ENCODE measurements at places on chromosomes 3 and 15. TPM values are rescaled to one million over a fixed set of nuclear protein-coding genes. Genes with fewer than 3 reads are reported as not detected.
A peak's percentile ranks its signal among the peaks of the same experiment; 100 is the strongest.

GRCh38 chr3:10378742-10379141 lies 57.8 kb upstream of the SEC13 start:
- no peak for DNase-seq

The SH2D7 gene
- not detected for total RNA-seq

GRCh38 chr3:53402326-53402725 lies 55.0 kb upstream of the DCP1A start:
- no peak for DNase-seq

- DNase-seq: peak; percentile 33
Observed at GRCh38 chr3:94285872-94286271, 223.0 kb downstream of the NSUN3 start.

GRCh38 chr3:72109327-72110259 lies 324.6 kb upstream of the PROK2 start:
- no peak for DNase-seq

- DNase-seq: no peak
Observed at GRCh38 chr15:66102563-66103292, 150.8 kb downstream of the MEGF11 start.

DNA sequence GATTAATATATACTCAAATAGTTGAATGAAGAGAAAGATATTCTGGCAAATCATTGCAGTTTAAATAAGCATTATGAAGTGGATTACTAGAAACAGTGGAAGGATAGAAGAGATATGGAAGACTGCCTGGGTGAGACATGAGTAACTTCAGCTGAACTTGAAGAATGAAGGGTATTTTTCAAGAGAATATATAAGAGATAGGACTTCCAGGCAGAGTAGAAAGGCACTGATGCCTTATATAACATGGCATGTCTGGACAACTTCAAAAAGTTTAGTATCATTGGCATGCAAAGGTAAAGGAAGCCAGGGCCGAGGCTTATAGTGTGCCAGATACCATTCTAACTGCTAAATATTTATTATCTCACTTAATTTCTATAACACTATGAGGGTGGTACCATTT lies 126.5 kb upstream of the SLC7A14 start:
- DNase-seq: peak; percentile 69

DNA sequence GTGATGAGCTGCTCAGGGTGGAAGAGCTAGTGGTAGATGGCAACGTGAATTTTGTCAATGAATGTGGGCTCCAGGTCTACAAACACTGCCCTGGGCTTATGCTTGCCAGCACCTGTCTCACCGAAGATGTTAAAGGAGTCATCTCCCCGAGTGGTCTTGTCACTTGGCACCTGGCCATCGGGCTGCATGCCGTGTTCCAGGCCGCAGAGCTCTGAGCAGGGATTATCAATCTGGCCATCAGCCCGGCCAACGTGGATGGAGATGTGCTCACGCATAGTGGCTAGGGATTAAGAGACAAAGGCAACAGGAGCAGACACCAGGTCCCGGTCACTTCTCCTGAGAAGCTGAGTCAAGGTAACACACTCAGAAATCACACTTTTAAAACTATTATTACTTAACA lies 54.8 kb upstream of the ACTC1 start:
- no peak for DNase-seq

The SGO1 gene
- under 0.01 TPM for total RNA-seq

DNA sequence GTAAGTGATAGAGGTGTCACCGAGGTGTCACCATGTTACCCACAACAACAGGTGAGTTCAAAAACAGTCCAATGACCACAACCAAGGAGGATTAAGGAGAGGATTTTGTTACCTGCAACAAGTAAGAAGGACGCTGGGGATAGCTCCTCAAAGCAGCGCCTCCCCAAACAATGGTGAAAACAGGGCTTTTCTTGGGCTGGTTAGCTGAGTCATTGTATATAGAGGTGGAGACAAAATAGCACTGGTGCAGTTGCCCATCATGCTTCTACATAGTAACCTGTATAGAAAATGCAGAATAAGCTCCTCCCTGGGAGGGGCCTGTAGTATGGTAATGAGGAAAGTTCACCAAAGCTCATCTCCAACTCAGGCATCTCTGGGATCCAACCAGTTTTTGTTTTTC lies 116.9 kb upstream of the EIF1B start:
- peak; percentile 20 for DNase-seq

- DNase-seq: peak; percentile 30
Observed at GRCh38 chr3:194536871-194537637, 50.3 kb upstream of the ATP13A3 start.

The TGM4 gene
- total RNA-seq: under 0.01 TPM

The TMEM40 gene
- total RNA-seq: 19.0 TPM

The PIERCE2 gene
- total RNA-seq: 1.8 TPM

DNA sequence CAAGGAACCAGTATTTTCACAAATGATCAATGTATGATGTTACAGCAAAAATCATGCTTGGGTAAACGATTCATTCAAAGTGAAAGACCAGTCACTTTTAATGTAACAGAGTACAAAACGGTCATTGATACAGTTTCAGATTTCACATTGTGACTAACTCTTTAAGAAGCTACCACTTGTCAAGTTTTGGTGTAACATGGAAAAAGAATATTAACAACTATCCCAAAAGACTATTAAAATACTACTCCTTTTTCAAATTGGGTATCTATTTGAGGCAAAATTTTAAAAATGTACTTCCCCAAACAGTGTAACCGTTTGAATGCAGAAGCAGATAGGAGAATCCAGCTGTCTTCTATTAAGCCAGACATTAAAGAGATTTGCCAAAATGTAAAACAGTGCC lies 31.7 kb downstream of the AKAP13 start:
- peak; percentile 82 for DNase-seq

The CCDC33 gene
- total RNA-seq: not detected

The CCR3 gene
- total RNA-seq: not detected

The SMCO1 gene
- total RNA-seq: not detected

- no peak for DNase-seq
Observed at GRCh38 chr3:171225165-171225564, 198.6 kb upstream of the SLC2A2 start.

The C3orf20 gene
- total RNA-seq: under 0.01 TPM

GRCh38 chr3:157508461-157508860 lies 5.2 kb upstream of the VEPH1 start:
- no peak for DNase-seq

The ZNF620 gene
- 0.38 TPM for total RNA-seq

The PAQR5 gene
- 0.53 TPM for total RNA-seq

Data from bronchial epithelial cell (primary cell).